ENCODE measurements at places on chromosomes 16 and 17.

DNA sequence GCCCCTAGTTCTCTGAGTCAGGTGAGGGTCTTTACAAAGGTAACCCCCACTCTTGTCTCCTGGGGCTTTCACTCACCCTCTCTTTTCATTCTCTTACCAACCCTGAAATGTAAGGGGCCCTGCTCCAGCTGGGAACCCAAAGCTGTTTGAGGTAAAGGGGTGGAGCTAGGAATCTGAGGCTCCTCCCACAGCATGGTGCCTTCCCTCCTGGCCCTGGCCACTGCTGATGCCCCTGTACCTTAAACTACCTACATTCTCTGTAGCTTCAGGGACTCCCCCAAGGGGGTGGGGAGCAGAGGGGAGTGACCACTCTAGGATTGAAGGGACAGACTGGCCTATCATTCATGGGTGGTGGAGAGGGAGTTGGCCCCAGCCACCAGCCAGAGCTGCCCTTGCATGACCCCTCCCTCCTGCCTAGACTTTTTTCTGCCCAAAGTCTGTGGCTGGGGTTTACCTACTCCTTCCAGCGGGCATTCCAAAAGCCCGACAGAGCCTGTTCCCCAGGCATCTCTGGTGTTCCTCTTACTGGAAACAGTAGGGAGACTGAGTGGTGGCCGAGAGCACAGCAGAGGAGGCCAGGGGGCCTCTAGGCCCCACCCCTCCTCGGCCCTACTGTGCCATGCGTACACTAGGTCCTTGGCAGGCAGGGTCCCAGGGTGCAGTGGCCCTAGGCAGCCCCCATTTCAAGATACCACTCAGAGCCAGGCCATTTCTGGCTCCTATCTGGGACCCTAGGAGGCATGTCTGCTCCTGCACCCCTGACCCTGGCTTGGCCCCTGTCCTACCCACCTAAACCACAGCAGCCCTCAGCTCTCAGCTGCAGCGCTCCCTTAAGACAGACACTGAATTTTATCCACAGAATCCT, 9.5 kb downstream of the DOK4 start:
- no peak for DNase-seq

DNA sequence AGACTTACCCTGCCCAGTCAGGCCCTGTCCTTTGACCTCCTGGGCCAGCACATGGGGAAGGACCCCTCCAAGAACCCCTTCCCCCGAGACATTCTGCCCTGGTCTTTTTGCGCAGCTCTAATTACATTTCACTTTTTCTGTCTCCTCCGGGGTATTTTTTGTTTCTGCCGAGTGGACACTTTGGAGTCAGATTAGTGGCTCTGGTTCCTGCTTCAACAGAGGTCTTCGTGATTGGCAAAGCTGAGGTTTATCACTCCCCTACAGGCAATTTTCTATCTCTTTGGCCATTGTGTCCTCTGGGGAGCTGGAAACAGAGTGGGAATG, 23.5 kb downstream of the ANKRD40 start:
- no peak for DNase-seq

GRCh38 chr16:35306915-35307314, 1847.5 kb downstream of the TP53TG3F start:
- DNase-seq: no peak

DNA sequence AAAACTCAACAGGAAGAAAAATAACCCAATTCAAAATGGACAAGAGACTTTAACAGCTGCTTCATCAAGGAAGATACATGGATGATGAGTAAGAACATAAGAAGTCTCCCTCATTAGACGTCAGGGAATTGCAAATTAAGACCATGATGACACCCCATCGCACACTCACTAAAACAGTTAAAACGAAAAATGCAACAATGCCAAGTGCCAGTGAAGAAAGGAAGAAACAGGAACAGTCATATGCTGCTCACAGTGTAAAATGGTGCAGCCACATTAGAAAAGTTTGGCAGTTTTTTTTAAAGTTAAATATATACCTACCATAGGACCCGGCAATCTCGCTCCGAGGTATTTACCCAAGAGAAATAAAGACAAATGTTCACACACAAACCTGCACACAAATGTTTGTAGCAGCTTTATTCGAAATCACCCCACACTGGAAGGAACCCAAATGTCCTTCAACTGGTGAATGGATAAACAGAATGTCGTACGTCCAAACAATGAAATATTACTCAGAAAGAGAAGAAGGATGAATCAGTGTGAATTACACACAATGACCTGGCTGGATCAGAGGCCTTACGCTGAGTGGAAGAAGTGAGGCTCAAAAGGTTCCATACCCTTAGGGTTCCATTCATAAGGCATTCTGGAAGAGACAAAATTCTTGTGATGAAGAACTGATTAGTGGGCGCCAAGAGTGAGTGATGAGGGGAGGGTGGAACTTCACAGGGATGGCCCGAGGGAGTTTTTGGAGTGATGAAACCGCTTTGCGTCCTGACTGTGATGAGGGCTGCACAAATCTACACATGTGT, 110.3 kb downstream of the C16orf95 start:
- no peak for DNase-seq

DNA sequence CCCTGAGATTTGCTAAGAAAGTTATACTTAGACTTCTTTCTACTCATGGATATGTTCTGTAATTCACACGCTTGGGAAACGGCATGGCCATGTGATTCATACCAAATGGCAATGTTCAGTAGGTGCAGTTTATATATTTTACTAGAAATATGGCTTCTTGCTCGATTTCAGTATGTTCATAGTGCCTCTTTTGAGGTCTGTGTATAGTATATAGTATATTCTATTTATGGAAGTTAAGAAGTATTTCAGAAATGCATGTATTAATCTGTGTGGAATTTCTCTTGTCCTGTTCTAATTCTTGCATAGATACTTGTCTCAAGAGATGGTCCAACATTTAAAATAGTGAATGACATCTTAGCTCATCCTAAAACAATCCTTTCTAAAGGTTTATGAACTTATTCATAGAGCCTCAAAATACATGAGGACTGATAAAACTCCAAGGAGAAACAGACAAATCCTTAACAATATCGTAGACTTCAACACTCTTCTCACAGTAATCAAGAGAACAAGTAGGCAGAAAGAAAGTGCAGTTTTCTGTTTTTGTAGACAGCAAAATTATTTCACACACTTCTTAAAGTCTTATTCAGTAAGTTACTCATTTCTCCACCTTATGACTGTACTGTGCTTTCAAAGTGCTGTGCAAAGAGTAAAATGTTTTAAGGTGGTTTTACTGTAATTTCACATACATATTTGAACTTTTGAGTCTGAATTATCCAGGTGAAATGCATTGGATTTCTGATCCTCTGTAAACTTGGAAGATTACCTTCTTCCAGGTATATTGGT, 11.1 kb downstream of the BPTF start:
- no peak for DNase-seq

- no peak for DNase-seq
Observed at GRCh38 chr16:77085981-77086380, 105.0 kb upstream of the MON1B start.

DNA sequence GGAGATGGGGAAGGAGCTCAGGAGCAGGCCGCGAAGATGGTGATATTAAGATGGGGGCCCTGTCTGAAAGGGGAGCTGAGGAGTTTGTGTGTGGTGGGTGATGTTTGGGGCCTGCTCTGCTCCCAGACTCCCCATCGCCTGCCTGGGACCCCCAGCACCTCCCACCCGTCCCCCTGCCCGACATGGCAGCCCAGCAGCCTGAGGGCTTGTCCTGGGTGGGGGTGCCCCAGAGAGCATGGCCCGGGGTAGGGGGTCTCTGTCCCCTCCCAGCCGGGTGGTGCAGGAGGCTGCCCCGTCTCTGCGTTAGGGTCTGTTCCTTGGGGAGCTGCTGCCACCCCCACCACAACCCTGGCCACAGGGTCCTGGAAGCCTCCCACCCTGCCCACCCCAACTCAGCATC, 5.2 kb downstream of the CDH15 start:
- DNase-seq: no peak
